Trophoblast cell (in vitro differentiated cells and primary cell): ENCODE measurements at places on chromosomes 12 and 14.

DNA sequence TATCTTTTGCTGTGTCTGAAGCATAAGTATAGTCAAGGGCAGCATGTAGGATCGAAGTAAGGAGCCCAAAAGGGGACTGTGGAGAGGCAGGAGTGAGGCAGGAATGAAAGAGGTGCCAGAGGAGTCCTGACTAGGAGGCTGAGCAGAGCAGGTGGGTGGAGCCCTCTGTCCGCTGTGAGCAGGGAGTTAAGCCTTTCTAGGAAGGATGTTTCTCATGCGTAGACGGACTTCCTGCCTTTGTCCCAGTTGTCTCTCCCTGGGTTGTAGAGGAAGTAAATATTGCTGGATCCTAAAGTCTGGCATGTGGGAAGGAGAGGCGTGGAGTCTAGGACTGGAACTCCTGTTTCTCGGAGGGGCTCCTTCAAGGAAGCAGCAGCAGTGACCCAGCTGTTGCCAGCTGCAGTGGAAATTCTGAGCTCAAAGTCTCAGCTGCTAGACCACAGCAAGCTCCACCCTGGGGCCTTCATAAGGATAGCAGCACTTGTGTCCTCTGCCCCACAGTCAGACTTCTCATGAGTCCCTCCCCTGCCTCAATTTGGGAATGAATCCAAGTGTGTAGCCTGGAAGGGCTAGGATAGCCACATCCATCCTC lies 44.0 kb downstream of the RBMS2 start:
- DNase-seq: peak; percentile 59

GRCh38 chr12:48366131-48366530 lies 15.4 kb upstream of the ZNF641 start:
- no peak for DNase-seq

- DNase-seq: no peak
Observed at GRCh38 chr12:13538136-13538535, 341.6 kb downstream of the EMP1 start.

GRCh38 chr14:66444271-66444927 lies 41.8 kb upstream of the CCDC196 start:
- DNase-seq: no peak

DNA sequence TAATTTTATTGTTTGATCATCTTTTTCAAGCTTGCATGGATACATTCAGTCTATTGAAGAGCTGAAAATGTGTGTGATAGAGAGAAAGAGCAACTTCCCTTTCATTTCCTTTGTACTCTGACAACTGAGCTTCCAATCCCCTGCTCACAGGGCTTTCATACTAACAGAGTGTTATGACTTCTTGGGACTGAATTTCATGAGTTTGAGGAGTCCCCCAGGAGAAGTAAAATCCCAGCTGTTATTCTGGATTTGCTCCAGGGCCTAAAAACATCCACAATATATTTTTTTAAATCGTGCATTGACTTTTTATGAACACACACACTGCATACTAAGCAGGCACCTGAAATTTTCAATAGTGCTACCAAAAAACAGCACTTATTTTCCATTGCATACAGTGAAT lies 195.8 kb upstream of the CAND1 start:
- no peak for DNase-seq

DNA sequence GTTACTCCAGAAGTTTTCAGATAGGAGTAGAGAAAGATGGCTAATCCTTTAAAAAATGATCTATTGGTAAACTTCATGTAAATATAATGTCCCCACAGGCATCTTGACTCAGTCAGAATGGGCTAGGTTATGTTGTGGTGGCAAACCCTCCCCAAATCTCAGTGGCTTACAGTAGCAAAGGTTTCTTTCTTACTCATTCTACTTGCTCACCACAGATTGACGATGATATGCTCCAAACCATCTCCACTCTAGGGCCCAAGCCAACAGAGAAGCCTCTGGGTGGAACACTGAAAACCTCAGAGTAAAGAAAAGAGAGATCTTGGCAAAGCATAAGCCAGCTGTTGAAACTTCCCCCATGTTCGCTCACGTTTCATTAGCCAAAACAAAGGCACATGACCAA lies 146.4 kb downstream of the EMP1 start:
- DNase-seq: no peak

- DNase-seq: no peak
Observed at GRCh38 chr14:93944348-93945069, 17.4 kb downstream of the FAM181A start.

- peak; percentile 52 for DNase-seq
Observed at GRCh38 chr12:110042264-110042663, 6.1 kb downstream of the C12orf76 start.

DNA sequence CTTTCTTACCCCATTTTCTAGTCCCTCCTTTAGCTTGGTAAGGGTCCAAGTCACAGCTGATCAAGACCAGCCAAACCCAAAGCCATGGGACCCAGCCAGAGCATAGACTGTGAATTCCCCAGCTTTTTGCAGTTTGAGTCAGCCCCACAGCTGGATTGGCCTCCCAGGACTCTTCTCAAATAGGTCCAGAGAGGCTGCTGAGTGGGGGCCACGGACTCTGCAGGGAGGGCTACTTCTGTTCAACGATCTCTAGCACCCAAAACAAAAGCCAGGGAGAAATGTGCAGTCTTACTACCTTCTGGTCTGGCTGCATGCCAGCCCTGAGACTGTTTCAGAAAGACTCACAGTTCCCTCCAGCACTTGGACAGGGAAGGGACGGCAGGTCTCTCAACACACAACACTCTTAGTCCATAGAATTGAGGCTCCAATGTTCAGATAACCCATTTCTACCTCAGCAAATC lies 1.6 kb downstream of the VDR start:
- no peak for DNase-seq

DNA sequence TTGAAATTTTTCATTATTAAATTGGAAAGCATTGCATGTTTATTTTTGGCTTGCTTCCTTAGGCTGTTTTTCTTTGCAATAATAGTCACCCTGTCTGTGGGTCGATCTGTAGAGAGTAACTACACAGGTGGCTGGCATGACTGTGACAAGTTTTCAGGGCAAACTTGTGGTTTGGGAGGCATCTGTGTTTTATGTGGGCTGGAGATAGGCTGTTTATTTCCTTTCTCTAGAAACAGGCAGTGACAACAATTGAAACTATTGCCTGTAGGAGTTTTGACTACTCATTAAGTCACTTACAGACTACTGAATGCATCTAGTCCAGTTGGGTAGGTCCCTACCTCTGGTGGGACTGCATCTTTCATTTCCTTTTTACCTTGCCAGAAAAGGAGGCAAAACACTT lies 155.6 kb downstream of the DYRK2 start:
- no peak for DNase-seq

- DNase-seq: no peak
Observed at GRCh38 chr12:25583545-25583944, 30.5 kb upstream of the LMNTD1 start.

GRCh38 chr12:49462083-49462744 lies 76.6 kb upstream of the KCNH3 start:
- no peak for DNase-seq

DNA sequence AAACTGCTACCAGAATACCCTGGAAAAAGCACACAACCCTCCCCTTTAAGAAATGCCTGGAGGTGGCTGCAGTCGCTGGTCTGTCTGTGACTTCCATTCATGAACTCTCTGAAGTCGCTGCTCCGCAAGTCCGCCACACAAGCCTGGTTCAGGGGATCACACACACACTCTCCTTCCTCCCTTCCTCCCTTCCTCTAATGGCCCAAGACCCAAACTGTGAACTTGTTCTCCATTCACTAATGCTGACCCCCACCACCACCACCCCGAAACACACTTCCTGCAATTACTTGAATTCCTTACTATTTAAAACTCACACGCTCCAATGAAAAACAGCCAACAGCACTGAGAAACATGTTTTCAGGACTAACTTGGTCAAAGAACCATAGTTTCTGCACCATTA lies 1.0 kb upstream of the LMO3 start:
- no peak for DNase-seq

DNA sequence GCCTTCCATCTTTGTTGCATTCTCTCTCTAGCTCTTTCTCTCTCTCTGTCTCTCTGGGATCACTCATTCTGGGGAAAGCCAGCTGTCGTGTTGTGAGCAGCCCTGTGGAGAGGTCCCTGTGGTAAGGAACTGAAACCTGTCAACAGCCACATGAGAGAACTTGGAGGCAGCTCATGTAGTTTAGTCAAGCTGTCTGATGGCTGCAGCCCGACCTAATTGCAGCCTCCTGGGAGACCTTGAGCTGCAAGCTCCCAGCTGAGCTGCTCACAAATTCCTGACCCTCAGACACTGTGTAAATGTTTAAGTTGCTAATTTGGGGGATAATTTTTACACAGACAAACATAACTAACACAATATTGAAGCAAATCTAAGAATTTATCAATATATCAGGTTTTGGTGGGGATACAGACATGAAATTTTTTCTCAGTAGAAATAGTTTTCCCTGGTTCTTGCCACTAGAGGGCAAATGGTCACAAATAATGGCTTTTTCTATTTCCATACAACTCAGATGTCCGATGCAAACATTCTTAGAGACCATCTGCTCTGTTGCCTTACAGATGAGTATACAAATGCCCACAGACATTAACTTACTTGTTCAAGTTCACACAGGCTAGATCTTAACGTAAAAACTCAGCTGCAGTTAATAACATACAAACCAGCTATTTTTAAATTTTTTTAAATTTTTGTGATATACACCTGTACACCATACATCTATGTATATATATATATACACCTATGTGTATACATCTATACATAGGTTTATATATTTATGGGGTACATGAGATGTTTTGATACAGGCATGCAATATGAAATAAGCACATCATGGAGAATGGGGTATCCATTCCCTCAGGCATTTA lies 15.5 kb upstream of the KRR1 start:
- no peak for DNase-seq

- peak; percentile 74 for DNase-seq
Observed at GRCh38 chr12:75781532-75782046, 250.0 kb downstream of the PHLDA1 start.

DNA sequence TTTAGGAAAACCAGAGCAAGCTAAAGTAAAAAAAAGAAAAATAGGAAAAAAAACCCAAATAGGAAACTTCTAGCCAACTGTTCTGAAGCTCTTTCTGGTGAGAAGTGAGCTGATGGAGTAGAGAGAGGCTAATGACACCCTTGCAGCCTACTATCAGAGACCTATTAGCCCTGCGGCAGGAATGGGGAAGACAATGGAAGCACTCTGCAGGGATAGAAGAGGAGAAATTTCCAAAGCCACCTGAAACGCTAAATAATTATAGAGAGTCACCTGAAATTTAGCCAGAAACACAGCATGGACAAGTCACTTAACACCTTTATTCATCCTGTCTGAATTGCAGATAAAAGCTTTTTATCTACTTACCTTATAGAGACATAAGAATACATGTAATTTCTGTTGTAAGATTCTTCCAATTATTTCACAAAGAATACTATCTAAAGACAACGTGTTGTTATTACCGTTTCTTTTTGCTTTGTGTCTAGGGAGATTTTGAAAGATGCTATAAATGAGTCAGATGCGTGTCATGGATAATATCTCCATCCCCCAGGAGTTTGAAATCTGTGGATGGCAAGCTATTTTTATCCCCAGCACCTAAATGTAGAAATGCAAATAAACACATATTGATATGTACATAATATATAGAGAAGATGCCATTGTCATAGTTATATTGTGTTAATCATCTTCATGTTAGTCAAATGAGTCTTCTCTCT lies 138.6 kb downstream of the TPH2 start:
- DNase-seq: no peak

DNA sequence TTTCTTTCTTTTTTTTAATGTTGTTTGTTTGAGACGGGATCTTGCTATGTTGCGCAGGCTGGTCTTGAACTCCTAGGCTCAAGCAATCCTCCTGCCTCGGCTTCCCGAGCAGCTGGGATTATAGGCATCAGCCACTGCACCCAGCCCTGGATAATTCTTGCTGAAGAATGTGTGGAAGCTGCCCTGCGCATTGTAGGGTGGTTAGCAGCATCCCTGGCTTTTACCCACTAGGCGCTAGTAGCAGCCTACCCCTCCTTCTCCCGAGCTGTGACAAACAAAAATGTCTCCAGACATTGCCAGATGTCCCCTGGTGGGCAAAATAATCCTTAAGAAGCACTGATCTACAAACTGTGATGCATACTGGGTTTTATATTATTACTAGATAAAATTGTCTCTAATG lies 6.6 kb downstream of the DCAF4 start:
- DNase-seq: no peak

DNA sequence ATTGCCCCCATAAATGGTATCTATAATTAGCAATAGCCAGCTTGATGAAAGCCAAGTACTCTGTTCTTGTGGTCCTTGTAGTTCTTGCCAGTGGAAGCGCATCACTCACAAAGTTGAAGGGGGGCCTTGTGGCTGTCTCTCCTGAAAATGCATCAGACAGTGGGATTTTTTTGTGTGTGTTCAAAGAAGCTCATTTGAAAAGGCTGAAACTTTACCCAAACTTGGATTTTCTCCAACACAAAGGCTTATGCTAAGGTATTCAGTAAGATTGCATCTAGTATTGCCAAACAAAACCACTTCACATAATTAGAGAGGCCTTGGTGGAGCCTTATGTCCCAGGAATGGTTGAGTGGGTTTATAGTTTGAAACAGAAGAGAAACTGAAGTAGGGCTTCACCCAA lies 216.7 kb upstream of the TMTC1 start:
- no peak for DNase-seq

- DNase-seq: no peak
Observed at GRCh38 chr12:67202678-67203012, 66.5 kb upstream of the CAND1 start.

DNA sequence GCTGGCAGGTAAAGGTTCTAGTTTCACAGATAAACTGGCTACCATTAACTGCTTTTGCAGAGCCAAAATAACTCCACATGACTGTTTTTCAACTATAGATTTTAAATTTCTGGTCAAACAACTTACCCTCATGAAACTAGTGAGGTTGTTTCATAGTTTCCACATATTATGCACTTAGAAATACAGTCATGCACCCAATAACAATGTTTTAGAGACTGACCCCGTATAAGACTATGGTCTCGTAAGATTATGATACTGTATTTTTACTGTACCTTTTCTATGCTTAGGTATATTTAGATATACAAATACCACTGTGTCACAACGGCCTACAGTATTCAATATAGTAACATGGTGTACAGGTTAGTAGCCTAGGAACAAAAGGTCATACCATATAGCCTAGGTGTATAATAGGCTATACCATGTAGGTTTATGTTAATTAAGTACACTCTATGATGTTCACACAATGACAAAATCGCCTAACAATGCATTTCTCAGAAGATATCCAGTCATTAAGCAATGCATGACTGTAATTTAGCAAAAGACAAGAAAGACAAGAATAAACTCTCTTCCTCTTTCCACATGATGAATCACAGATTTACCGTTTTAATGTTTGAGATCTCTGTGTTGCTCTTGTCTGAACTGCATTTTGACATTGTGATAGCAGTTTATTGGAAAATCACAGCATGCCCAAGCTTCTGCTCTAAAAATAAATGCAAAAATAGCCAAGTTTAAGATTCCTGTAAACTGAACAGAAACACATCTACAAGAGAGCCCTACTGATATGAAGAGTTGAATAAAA lies 17.1 kb downstream of the DICER1 start:
- DNase-seq: peak; percentile 43

- peak; percentile 49 for DNase-seq
Observed at GRCh38 chr14:104749111-104749649, 3.8 kb upstream of the SIVA1 start.
